ENCODE measurements at places on chromosomes 7 and 10.

DNA sequence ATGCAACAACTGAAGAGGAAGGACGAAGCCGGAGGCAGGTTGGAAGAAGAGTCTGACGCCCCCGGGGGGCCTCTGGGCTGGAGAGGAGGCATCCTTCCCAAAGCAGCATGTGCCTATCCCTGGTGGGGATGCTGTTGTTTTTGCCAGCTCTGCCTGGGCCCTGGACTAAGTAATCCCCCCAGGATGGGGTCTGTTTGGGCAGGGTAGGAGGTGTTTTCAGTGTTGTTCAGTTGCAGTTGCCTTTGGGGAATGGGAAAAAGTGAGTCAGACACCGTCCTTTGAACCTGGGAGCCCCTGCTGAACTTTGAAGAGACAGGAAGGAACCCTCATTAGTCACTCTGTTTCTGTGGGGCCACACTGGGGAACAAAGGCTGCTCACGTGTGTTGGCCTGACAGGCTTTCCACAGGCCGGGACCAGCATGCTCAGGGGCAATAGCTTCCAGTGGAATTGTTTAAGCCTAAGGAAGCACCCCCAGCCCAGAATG, 35.2 kb upstream of the GDF10 start:
- DNase-seq, result no peak

GRCh38 chr7:134419085-134419484, 39.8 kb downstream of the AKR1B1 start:
- no peak for DNase-seq

DNA sequence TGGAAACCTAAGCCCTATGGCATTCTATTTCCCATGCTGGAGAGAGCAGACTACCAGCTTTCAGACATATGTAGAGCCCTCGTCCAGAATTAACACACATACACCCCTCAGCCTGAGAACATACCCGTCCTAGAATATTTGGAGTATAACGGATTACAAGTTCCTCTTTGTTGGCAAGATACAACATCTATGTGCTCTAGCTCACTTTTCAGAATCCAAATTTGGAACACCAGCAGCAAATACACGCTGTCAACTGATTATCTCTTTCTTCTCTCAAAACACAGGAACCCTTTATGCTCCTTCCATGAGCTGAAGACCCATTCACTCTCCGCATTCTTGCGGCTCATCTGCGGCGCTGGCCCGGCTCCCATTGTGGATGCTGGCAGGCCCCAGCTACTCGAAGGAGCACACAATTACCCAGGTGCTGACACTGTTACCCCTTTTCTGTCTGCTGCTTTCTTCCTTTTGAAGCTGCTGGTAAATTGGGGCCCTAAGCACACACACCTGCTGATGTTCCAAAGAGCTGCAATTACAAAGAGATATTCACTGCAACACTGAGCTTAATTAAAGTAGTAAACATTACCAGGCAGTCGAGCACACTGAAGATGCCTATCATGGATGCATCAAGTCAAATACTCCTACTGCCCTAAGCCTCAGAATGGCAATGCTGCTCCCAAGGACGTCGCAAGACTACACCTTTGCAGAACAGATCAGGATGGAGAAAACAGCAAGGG, 70.0 kb downstream of the VOPP1 start:
- no peak for DNase-seq

DNA sequence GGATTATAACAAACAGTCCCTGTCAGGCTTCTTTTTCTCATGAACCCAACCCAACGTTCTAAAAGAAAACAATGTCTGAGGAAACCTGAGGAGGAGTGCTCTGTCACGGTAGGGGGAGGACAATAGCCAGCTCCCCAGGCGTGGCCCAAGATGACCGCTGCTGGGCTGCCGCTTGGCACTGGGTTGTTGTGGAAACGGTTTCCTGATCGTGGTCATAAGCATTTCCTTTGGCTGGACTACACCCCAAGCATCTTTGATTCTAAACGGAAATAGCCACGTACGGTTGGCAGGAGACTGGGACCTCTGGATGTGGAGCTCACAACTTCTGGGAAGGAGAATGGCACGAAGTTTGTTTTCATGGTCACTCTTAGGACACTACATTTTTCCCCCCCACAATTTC, 30.4 kb upstream of the DMBT1 start:
- peak; percentile 57 for DNase-seq

GRCh38 chr7:24884401-24884800, 95.6 kb downstream of the OSBPL3 start:
- no peak for DNase-seq

- DNase-seq, result no peak
These were observed 8.6 kb upstream of the INSIG1 start for GRCh38 chr7:155289107-155289506.

- peak; percentile 98 for DNase-seq
These were observed 11.7 kb upstream of the PRDX3 start for GRCh38 chr10:119190353-119190752.

DNA sequence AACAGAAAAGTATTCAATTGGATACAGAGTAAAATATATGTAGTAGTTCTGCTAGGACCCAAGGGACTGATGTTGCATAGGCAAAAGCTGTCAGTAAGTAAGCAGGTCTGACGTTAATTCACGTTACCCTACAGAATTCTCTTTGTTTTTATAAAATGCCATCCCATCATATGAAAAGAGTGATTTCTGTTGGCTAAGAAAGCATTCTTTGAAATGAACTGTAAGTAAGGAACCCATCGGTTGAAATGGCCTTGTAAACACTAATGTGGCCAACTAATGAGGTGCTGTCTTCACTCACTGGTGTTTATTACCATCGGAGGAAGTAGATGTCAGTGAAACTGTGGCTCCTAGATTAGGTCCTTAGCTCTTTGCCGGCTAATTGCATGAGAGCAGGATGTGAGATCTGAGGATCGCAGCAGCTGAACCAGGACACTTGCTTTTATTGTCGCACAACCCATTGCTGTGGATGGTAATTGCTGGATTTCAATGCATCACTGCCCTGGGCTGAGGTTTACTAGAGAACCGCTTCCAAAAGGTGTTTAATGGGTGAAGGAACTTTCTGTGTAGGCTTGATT, 49.5 kb downstream of the UBE3C start:
- DNase-seq, result no peak

DNA sequence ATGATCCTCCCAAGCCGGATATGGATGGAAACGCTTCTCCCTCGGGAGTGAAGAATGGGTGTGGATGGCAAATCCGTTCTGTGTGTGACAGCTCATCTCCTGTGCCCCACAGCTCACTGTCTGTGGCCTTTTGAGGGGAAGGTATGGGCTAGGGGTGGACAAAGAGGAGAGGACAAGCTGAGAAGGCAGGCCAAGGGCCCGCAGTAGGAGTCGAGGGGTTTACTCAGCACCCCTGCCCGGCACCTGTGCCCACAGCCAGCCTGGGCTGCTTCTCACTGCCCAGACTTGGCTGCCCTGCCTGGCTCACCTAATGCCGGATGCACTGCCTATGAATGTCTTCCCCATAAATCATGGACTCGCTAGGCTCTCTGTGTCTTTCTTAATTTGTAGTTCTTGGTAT, 503.8 kb downstream of the TCERG1L start:
- DNase-seq, result no peak

DNA sequence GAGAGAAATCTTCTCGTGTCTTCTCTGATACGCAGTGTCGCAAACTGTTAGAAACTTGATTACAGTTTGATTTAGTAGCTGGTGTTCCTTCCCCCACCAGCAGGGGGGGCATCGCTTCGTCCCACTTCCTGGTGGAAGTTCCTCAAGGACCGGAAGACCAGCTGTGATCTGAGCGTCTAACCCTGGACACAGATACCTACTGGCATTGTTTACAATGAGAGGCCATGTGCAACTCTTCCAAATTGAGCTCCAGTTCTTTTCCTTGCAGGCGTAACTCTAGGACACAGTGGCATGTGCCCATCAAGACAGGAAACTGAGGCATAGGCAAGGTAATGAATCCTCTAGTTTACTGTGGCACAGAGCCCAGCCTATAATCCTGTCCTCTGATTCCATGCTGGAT, 219.0 kb downstream of the CCDC3 start:
- DNase-seq, result peak; percentile 37

DNA sequence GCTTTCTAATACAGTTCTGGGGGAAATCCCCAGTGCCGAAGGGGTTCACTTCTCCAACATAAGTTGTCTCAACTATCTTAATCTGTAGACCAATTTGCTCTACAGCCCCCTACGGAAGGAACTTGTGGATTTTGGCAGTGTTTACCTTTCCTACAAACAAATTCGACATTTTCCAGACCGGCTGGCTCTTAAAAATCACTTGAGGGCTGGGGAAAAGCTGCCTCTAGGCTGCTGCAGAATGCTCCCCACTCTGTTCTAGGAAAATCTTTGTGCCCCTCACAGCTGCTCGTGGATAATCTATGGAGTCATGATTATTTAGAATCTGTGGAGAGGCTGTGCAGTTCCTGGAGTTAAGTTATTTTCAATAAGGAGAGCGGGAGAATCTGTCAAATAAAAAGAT, 474.6 kb upstream of the FZD8 start:
- no peak for DNase-seq

DNA sequence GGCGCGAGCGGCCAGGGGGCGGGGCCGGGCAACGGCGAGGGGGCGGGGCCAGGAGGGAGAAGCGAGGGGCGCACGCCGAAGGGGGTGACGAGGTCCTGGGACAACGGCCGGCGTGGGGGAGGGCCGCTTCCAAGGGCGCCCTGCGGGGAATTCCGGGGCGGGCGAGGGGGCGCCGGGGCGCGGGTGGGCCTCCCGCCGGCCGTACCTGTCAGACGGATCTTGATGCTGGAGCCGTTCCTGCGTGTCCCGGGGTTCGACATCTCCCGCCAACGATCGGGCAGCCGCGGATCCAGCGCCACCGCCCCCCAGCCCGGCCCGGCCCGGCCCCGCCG, 421 bp downstream of the SMURF1 start:
- DNase-seq, result no peak

DNA sequence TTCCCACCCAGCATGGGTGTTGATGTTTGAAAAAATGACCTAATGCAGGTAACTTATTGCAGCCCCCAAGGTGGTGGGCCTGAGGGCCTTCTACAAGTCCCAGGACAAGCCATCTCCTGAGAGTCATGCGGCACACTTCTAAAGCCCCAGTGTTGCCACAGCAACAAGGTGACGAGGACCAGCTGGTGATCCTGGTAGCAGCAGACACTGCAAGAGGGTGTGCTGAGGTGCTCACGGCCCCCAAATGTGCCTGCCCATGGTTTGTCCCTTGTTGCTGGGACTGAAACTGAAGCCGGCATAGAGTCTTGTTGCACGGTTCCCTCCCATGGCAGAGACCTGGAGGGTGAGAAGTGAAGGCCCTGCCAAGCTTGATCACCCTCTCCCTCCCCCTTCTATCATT, 333.2 kb upstream of the MGMT start:
- DNase-seq, result no peak

All from cardiac fibroblast (primary cell).